ENCODE measurements at places on chromosomes 11 and 22.

DNA sequence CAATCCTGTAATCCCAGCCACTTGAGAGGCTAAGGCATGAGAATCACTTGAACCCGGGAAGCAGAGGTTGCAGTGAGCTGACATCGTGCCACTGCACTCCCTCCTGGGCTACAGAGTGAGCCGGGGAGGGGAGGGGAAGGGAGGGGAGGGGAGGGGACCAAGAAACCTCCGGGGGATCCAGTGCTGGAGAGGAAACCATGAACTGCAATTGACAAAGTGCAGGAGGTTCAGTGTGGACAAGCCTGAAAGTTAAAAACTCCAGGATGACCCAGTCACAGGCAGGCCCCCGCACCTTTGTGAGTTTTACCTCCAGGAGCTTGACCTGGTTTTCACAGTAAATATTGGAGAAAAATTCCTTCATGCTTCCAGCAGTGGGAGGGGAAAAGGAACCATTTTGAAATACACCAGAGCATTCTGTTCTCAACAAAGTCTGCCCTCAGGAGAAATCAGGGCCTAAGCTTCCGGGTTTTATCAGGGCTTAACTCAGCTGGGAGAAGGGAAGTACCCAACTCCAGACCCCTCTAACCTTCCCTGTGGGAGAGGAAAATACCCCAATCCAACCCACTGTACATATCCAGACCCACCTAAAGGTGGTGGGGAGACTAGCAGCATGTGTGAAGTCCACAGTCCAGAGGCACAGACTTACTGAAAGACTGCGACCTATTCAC, 15.5 kb upstream of the ZFTA start:
- no peak for DNase-seq

DNA sequence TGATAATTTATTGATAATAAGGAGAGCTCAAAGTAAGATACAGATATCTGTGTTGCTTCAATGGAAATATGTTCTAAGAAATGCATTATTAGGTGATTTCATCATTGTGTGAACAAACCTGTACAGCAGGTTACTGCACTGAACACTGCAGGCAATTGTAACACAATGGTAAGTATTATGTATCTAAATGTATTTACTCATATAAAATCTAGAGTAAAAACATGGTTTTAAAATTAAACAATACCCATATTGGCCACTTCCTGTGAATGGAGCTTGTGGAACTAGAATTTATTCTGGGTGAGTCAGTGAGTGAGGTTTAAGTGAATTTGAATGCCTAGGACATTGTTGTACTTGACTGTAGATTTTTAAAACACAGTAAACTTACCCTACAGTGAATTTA, 722.9 kb upstream of the RAG2 start:
- no peak for DNase-seq

DNA sequence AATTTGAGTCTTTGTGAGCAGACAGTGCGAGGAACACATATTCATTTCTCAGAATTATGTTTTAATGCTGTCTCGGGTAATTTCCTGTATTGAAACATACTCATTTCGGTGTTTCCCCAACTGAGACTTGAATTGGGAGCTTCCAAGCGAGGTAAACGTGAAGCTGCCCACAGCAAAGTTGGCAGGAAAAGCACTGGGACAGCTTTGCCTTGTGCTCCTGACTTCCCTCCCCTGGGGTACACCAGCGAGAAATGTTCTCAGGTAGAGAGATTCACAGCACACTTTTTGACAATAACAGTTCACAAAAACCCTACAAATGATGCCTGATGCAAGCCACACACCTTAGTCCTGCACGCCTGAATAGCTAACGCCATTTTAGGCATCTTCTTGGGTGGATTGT, 3.1 kb downstream of the HTR3B start:
- no peak for DNase-seq

DNA sequence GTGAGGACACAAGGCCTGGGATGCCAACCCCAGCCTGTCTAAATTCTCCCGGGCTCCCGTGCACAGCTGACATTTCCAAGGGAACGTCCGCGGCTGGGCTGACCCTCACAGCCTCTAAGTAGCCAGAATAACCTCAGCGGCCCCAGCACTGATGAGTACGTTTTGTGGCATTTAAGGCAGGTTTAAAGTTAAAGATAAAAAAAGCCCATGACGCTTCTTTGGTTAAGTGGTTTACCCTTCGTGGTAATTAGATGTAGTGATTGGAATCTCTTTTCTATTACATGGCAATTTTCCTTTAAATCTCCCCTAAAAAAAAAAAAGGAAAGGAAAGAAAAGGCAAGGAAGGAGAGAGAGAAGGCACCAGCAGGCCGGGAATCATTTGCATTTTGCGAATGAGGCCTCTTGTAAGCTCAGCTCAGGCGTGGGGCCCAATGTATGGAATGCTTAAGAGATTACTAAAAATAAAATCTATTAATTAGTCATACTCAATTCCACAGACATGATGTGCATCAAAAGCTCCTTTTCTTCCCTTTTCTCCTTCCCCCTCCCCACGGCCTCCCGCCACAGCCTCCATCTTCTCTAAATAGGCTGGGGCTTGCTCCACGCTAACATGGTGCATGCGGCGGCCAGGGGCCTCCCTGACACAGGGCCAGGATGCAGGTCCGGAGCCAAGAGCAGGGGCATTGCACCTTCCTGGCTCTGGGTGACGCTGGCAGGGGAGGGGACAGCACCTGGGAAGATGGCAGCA, 44.1 kb downstream of the MACROD1 start:
- peak; percentile 68 for DNase-seq

- no peak for DNase-seq
Measured at GRCh38 chr11:21897752-21898151, 295.1 kb upstream of the ANO5 start.

- DNase-seq, result no peak
Measured at GRCh38 chr22:27045103-27045947, 387.9 kb downstream of the MIAT start.

Data from AG04449 (cell line).